ENCODE measurements at places on chromosomes 7 and 10. TPM values are rescaled to one million over a fixed set of nuclear protein-coding genes. Genes with fewer than 3 reads are reported as not detected.

GRCh38 chr7:41948503-41948902, 245.6 kb upstream of the INHBA start:
- DNase-seq, result no peak

GRCh38 chr7:116176226-116176625, 34.1 kb upstream of the TES start:
- DNase-seq, result no peak

ANLN gene
- total RNA-seq, result 239 TPM

ERVW-1 gene
- total RNA-seq, result not detected

OR6B1 gene
- total RNA-seq, result not detected

All from PC-9 (cell line).